ENCODE measurements at places on chromosomes 5 and 9.

- DNase-seq: no peak
Measured at GRCh38 chr5:95084757-95085156, 200.1 kb downstream of the MCTP1 start.

GRCh38 chr5:10307206-10308148 is at the start of gene CMBL:
Gene CMBL (minus strand): TSS chr5:10307902. CDS start chr5:10290762, 17,140 bp downstream.
- DNase-seq: peak; percentile 31

GRCh38 chr5:14528115-14528514 is 53.5 kb upstream of the OTULINL start:
- no peak for DNase-seq

GRCh38 chr5:98604301-98604700 is 169.2 kb upstream of the RGMB start:
- no peak for DNase-seq

- DNase-seq: no peak
Measured at GRCh38 chr9:133260334-133261102, 14.5 kb downstream of the ABO start.

- no peak for DNase-seq
Measured at GRCh38 chr5:101278917-101279316, 375.8 kb upstream of the ST8SIA4 start.

DNA sequence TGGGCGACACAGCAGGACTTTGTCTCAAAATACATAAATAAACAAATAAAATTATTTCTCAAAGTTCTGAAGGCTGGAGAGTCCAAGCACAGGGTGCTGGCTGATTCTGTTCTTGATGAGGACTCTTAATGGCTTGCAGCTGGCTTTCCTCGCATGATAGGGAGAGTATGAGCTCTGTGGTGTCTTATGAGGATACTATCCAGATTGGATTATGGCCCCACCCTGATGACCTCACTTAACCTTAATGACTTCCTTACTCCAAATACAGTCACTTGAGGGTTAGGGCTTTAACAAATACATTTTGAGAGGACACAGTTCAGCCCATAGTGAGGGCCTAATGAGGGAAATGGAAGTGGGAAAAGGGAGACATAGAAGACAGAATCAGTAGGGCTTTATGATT is 87.7 kb downstream of the FOCAD start:
- no peak for DNase-seq

GRCh38 chr9:2934241-2934650 is 90.4 kb upstream of the PUM3 start:
- no peak for DNase-seq

GRCh38 chr5:134072471-134073210 is 41.8 kb upstream of the TCF7 start:
- DNase-seq: no peak

DNA sequence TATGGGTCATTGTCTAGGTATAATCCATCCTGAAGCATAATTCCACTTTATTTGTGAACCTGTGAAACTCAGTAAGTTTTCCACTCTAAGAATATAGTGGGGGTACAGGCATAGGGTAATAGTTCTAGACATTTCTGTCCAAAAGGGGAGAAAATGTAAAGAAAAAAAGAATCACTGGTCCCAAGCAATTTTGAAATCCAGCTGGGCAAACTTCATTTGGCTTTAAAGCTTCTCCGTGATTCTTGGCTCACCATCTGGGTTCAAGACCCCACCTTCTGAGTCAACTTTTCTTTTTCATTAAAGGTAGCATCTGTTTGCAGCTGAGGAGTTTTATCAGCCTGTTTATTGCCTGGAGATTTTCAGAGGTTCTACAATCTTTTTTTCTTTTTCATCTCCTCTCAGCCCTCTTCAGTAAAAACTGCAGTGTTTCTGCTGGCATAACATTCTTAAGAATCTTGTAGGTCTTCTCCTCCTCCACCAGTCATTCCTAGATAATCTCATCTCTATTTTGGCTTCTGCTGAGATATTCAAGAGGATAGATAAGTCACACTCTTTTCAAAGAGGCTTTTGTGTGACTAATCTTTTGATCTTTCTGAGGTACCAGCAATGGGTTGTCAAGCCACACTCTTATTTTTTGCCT is 126.1 kb upstream of the PITX1 start:
- no peak for DNase-seq

- no peak for DNase-seq
Measured at GRCh38 chr5:158233735-158234322, 374.9 kb upstream of the CLINT1 start.

DNA sequence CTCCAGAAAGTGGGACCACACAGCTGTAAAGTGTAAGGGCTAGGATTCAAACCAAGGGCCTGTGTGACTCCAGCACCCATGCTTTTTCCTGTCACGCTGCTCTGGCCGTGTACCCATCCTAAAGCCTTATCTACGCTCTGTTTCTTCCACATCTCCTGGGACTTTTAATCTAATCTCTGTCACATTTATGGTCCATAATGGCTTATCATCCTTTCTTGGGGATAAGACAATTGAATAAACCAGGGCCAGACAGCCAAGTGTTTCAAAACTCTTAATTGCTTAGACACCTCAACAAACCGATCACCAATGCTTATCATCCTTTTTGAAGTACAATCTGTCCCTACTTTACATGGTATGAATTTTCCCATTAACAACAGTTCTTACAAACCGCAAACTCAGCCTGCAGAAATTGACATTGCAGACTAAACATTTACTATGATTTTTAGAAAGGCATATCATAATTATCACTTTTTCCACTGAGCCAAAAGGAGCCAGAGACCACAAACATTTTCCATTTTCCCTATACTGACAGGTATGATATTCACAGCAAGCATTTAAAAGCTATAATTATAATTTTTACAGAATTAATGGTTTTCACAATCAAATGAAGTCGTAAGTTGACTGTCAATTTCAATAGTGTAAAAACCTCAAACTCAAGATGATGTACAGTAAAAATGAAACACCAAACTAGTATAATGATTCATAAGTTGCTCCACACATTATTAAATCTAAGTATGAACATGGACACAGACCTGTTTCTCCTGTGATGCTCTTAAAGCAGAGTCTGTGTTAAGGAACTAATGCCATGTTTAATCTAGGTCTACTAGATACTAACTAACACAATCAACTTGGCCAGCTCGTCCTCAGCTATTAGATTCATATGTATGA is 99.5 kb downstream of the FBXW11 start:
- no peak for DNase-seq

DNA sequence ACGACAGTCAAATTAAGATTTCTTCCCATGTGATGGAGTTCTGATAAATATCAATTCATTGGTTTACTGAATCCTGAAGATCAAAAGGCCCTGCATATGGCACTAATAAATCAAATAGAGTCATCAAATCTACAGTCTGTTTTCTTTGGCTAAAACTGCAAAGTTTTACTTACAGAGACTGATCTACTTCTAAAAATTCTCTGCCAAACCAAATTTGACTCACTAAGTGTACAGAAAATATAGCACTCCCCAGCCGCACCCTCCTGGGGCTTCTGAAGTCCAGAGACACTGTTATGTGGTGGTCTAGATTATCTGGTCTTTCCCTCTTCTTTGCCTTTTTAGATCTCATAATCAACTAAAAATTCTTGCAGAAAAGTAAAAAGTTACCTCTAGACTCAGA is 237.7 kb downstream of the MLLT3 start:
- DNase-seq: no peak

DNA sequence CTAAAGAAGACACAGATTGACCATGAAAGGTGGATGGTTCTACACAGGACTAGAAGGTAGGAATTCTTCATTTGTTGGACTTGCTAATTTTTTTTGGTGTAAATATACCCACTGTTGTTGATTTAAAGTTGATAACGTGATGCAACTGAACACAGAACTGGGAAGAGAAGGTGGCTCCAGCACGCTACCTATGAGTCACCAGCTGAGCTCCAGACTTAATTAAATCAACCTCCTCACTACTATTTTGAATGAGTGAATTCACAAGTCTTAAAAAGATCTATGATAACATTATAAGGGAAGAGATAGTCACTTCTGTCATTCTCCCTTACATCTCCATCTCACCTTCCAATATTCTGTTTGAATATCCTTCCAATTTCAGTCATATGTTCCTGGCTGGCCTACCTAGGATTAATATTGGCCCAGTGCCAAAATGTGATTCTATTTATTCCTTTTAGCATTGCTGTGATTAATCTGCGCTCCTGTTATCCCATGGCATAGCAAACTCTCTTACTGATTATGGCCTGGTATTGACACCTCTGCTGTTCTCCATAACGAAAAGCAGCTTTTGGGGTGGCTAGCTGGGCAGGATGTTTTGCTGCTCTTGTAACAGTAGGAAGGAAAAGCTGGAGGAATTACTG is 135.9 kb upstream of the CCDC152 start:
- DNase-seq: no peak

DNA sequence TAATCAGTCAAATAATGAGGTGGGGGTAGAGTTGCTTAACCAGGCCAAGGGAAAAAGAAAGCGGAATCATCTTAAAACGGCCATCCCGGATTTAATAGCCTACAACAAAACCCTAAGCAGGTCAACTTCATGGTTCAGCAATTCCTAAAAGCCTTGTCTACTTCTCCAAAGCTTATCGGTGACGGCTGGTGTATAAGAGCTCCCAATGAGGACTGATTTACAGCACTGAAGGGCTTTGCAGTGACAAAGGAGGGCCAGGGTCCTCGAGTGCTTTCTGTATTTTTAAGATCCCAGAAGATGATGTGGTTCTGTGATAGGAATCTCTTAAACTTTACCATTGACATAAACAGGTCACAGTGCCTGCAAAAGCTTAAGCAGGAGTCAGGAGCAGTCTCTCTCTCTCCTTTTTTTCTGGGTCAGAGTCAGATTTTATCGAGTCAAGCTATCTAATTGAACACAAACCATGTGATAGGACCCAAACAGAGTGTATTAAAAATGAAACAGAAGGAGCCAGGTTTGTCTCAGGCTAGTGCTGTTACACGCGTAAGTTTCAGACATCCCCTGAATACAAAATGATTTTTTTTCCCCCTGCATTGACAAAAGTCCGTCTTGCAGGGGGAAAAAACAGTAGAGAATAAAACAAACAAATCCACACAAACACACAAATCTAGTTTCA is 663.6 kb upstream of the ZNF608 start:
- DNase-seq: no peak

DNA sequence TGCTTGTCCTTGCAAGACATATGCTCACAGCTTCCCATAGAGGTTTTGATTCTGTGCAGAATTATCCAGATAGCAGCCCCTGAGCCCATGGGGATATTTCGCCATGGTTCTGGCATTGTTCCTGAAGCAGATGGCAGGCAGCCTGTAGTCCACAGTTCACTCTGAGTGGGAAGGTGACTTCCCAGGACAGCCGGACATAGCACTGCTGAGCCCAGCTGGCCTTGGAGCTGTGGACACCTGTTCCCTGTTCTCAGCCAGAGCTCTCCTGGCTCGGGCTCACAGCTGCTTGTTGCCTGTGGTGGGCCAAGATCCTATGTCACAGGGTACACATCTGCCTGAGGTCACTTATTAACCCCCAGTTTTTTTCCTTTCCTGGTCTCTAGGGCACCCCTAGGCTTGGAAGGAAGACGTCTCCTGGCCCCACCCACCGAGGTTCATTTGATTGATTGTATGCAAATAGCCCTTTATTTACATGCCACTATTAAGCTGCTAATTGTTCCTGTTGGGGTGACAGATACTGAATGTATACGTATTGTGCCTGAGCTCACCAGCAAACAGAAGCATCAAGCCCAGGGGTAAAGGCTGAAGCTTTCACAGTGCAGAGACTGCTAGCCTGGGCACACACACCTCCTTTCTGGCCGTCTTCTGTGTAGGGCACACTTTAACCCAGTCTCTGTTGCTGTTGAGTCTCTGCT is 96.6 kb upstream of the DMRT1 start:
- DNase-seq: no peak

GRCh38 chr5:173318330-173318729 is 9.9 kb downstream of the STC2 start:
- DNase-seq: no peak

GRCh38 chr9:124218987-124219461 is 38.7 kb upstream of the NEK6 start:
- DNase-seq: no peak

DNA sequence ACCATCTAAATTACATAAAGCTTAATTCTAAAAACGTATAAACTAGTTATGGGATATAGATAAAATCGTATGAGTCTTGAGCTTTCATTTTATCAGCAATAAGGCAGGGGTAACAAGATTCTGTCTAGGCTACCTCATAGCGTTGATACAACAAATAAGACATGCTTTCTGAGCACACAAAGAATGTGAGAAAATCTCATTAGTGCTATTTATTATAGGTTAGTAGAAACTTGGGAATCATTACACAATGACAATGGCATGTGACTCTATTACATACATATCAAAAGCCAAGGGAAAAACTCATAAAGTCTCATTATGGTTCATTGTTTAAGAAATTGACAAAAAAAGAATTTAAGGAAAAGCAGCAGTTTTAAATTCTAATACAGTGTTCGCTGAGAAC is 448.6 kb downstream of the PLK2 start:
- DNase-seq: no peak

GRCh38 chr9:95264954-95265615 is 52.4 kb downstream of the FANCC start:
- DNase-seq: no peak

DNA sequence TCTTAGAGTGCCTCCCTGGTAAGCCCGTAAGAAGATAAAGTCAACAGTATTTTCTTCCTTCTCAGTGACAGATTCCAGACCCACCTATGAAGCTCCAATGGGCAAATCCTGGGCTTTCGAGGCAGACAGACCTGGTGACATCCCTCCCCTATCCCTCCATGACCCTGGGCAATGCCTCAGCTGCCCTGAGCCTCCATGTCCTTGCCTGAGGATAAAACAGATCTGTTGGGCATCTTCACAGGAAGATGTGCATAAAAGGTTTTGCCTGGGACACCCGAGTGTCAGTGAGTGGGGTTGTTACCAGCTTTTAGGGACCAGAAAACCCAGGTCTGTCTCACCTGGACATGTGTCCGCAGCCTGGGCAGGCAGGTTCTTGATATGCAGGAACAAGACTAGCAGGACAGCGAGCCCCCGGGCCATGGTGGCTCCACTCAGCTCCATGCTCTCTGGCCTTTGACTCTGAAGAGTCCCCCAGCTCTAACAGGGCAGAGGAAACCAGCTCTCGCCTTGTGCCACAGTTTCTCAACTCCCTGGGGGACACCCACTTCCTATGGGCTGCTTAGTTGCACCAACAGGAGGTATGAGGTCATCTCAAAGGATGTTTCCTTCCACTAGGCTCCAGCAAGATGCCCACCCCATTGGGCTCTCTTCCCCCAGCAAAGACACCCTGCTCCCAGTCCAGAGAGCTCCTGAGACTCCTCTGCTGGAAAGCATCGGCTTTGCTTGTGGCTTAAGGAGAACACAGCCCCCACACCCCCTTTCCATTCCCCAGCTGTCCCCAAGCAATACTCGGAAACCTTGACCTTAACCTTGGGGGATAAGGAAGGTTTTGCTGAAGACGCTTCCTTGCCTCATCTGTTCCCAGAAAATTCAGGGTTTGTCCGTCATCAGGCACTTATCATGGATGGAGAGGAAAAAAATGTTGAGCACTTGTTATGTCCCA is at the start of gene FCN1:
Gene FCN1 (minus strand): TSS at position 482 of the 943 bp plus-strand sequence. CDS start 41 bp downstream, at position 441.
- no peak for DNase-seq

DNA sequence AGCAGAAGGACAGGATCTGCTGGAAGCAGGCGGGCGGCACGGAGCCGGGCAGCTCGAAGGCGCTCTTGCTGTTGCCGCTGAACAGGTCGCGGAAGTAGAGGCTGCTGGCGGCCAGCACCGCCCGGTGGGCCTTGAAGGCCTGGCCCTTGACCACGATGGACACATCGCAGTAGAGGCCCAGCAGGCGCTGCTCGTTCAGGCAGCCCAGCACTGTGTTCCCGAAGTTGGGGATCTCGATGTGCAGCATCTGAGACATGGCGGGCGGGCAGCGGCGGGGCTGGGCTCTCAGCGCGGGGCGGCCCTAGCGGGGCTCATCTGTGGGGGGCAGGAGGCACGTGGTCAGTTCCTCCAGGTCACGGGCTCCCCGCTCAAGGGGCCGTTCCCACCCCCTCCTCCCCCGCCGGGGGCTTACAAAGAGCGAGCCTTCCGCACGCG is 44.8 kb downstream of the NACC2 start:
- no peak for DNase-seq
